Activated naive CD8-positive, alpha-beta T cell treated with anti-CD3 and anti-CD28 coated beads, Interleukin-2, amount 10 ng/mL, durations not matched to agents 7 days and 5 days (primary cell): ENCODE measurements at places on chromosomes 16 and 17. TPM values are rescaled to one million over a fixed set of nuclear protein-coding genes. Genes with fewer than 3 reads are reported as not detected.

The FOXL1 gene
- not detected for total RNA-seq

The NAGPA gene
- total RNA-seq: 19.9 TPM

The SRP68 gene
- 83.0 TPM for total RNA-seq

The MYLK3 gene
- not detected for total RNA-seq

The TADA2A gene
- total RNA-seq: 34.5 TPM
